ENCODE measurements at places on chromosomes 1 and 21.

- DNase-seq = peak; percentile 94
Measured at GRCh38 chr1:93680420-93681100, 1.1 kb downstream of the BCAR3 start.

DNA sequence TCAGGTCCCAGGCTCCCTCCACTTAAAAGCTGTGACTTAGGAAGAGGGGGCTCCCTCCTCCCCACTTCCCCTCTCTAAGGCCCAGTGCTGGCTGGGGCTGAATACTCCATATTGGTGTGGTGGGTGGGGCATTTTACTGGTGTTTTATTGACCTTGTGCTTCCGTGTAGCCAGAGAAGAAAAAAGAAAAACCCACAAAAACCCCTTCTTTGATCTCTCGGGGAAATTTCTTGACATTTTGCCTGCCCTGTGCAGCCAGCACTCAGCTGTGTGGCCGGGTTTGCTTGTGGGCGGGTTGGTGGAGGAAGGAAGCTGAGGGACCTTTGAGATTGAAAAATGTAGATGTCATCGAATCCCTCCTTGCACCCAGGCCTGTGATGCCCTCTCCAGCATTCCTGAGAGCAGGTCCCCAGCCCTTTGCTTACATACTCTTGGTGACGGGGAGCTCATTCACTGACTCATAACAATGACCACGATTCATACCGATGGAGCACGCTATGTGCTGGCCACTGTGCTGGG is 24.8 kb downstream of the TNFRSF8 start:
- DNase-seq = no peak

GRCh38 chr1:74470251-74470650 is 42.2 kb downstream of the LRRC53 start:
- DNase-seq = no peak

GRCh38 chr1:236757640-236758039 is 37.5 kb upstream of the MTR start:
- no peak for DNase-seq

DNA sequence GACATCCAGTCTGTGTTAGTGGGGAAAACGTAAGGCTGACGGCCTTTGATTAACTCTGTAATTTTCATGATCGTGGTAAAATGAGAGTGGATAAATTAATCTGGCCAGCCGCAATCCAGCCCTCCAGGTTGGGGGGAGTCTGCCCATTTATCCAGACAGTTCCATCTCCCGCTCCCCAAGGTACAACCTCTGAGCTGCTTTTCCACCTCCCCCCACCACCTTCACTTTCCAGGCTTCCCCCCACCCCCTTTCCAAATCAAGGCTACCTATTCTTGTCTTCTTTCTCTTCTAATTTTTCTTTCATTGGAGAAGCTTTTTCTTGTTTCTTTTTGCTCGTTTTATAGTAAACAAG is 6.0 kb downstream of the MIER1 start:
- no peak for DNase-seq

- no peak for DNase-seq
Measured at GRCh38 chr1:171585715-171586114, 36.3 kb upstream of the MYOCOS start.

GRCh38 chr1:159892944-159893343 is 7.0 kb downstream of the CFAP45 start:
- no peak for DNase-seq

GRCh38 chr21:31898933-31899630 is 26.3 kb downstream of the HUNK start:
- no peak for DNase-seq

- peak; percentile 39 for DNase-seq
Measured at GRCh38 chr1:208172423-208173145, 71.6 kb downstream of the PLXNA2 start.

- no peak for DNase-seq
Measured at GRCh38 chr1:6004412-6005123, 12.3 kb upstream of the NPHP4 start.

- DNase-seq = no peak
Measured at GRCh38 chr1:1219341-1219740, 5.4 kb upstream of the TNFRSF4 start.

DNA sequence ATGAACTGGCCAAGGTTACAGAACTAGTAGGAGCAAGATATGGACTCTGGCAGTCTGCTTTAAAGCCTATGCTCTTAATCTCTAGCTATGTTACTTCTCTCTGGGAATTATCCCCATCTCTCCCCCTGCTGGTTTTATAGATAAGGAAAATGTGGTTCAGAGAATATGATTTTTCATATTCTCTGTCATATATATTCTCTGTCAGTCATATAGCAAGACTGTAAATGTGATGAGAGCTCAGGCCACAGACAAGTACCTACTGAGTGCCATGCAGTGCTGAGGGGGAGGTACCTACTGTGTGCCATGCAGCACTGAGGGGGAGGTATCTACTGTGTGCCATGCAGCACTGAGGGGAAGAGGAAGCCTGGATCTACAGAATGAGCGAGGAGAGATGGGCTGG is 220.3 kb upstream of the FGGY start:
- no peak for DNase-seq
